NCI-H1417 treated with DMSO at 0.1 percent for 48 hours (cell line): ENCODE measurements at places on chromosomes 16 and 17.
A peak's percentile ranks its signal among the peaks of the same experiment; 100 is the strongest.

DNA sequence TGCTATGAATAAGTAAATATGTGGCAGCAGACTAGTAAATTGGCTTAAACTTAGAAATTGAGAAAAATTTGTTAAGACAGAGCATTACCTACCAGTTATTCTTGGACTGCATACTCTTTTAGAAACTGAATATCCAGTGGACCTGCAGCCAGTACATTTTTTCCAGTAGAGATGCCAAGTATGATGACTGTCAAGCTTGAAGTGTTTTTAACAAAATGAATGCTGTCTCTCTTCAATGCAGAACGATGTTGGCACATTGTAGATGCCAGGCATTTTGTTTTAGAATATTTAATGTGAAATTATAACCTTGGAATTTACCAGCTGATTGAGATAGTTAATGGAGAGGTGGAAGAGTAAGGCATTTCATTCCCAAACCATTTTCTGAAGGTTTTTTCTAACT, 52.5 kb downstream of the NFAT5 start:
- DNase-seq: no peak

DNA sequence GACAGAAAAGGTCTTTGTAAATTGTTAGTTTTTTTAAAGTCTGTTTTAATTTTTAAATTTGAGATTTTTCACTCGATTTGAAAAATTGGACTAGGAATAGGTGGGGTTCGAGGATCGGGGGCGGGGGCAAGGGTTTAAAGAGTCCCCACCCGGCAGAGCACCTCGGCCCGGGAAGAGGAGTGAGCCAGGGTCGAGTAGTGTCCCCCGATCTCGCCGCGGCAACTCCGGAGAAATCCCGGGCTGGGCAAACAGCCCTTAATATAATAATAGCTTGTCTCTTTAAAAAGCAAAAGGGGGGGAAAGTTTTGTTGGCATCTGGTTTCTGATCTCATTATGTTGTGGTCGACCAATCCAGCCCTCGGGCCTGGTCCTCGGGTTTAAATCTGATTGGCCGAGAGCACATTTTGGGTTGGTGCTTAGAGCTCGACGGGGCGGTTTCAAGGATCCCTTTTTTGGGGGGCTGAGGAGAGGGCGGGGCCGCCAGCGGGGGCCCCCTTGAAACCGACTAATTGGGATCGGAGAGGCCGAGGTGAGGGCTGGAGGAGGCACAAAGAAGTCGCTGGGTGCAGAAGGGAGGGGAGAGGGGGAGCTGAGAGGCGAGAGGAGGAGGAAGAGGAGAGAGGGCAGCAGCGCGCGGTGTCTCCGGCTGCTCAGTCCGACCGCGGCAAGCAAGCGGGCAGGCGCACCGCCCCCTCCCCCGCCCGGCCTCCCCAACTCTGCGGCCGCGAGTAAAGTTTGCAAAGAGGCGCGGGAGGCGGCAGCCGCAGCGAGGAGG, at the start of gene FZD2:
Gene FZD2, plus strand, starts transcription at position 653 of the 775 bp plus-strand sequence. CDS start 205 bp downstream, outside the sequence.
- DNase-seq: peak; percentile 34

GRCh38 chr16:69410219-69410990, 14.0 kb upstream of the CYB5B start:
- no peak for DNase-seq

- no peak for DNase-seq
These were observed 973 bp upstream of the IL4R start for GRCh38 chr16:27312580-27313421.

- DNase-seq: no peak
These were observed 5.3 kb downstream of the RPL13 start for GRCh38 chr16:89565506-89566372.

GRCh38 chr16:69469807-69470561, 45.6 kb downstream of the CYB5B start:
- DNase-seq: no peak

GRCh38 chr16:49514073-49514980, 140.7 kb downstream of the C16orf78 start:
- DNase-seq: no peak

GRCh38 chr16:78957317-78958100, 643.0 kb downstream of the MAF start:
- DNase-seq: no peak

GRCh38 chr16:82848013-82848412, 221.2 kb downstream of the CDH13 start:
- DNase-seq: no peak

DNA sequence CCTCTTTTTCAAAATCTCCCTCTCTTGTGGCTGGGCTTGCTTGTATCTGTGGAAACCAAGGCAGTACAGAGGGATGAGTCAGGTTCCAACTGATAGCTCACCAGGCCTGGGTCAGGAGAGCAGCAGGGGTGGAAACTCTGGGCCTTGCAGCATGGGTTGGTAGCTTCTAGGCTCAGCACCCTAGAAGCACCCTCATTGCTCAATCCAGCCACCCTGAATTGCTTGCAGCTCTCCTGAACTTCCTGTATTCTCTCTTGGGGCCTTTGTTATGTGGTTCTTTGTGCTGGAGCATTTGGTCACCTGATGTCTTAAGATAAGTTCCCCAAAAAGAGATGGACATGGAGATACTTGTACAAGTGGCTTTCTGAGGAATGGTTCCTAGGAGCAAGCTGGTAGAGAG, 169.4 kb downstream of the IRX5 start:
- no peak for DNase-seq
